GM23338 (cell line): ENCODE measurements at places on chromosomes 1 and 21. TPM values are rescaled to one million over a fixed set of nuclear protein-coding genes. Genes with fewer than 3 reads are reported as not detected.

DNA sequence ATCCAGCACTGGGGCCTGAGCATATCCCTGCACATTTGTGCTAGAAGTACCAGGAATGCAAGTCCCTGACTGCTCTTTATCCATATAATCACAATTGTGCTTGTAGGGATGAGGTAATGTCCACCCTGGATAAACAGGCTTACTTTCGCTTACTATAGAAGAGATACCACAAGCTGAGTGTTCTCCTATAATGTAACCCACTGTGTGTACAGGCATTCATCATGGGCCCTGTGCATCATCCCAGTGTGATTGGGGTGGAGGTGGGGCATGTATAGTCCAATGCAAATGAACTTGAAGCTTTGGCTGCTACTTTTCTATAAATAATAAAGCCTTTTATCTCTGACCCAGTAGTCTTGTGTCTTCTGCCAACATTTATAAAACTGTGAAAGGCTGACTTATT is 69.3 kb downstream of the MAN1A2 start:
- no peak for DNase-seq

GRCh38 chr1:7755448-7755847 is 15.6 kb upstream of the VAMP3 start:
- DNase-seq = peak; percentile 65

DNA sequence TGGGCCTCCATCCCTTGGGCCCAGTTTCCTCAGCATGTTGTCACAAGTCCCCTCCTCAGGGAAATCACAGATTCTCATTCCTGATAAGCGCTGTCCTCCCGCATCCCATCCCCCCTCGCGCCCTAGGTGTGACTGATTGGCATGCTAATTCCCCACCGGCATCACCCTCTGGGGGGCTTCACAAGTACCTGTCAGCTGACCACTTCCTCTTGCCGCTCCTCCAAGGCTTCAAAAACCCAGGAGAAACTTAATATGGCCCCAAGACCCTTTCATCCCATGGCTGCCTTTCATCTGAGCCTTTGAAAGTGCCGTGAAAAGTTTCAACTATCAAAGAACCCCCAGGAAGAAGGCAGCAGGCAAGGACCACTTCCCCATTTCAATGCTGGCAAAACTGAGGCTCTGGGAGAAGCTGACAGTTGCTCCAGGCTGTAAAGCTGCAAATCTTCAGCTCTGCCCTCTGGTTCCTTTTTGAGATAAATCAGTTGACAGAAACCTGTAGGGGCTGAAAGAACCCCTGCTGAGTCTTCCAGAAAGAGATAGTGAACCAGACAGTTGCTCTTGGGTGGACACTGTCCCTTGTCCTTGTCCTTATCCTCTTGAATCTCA is 12.8 kb upstream of the MIXL1 start:
- DNase-seq = peak; percentile 60

DNA sequence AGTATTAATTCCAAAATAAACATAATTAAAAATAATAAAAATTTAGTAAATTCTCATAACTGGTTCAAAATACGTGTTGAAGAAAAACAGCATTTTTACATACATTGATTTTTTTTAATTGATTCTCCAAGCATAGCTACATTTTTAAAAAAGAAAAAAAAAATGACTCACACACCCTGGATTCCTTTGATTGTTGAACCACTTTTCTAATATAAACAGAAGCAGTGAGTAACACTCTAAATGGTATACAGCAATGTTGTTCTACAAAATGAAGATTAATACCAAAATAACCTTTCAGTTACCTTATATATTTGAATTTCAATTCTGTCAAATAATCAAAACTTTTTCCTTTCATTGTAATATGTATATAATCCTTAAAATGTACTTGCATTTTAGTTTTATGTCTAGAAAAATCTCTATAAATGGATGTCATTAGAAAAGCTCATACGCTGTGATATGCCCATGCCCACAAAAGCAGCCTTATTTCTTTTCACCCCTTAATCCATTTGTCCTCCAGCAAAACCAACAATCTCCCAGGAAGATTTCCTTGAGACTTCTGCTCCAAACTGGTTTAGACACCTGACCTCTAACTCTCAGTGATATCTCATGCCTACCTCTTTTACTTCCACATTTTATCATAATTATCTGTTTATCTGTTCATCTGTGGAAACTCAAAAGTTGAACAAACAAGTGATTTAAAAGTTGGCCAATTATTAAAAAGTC is 246.4 kb upstream of the NR5A2 start:
- DNase-seq = no peak

- no peak for DNase-seq
Measured at GRCh38 chr1:178328728-178329127, 168.0 kb downstream of the CLEC20A start.

DNA sequence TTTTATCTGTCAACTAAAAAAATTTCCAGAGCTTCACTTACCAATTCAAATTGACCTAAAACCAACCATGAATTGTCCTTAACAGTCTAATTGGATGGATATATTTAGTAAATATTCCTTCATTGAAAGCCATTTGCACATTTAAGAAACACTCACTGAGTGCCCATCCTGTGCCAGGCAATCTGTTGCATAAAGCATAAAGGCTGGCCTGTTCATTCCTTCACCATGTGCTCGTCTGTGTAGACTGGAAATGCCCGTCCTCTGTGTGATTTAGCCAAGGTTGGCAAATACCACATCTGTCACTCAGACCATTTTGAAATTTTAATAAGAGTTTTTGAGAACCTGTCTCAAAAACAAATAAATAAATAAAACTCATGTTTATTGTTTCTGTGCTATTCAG is 57.1 kb downstream of the ZNF684 start:
- DNase-seq = no peak

GRCh38 chr1:93186667-93187066 is 6.1 kb downstream of the CCDC18 start:
- no peak for DNase-seq

- peak; percentile 93 for DNase-seq
Measured at GRCh38 chr1:6259491-6260362, 1.2 kb downstream of the GPR153 start.

GRCh38 chr1:81894867-81895266 is 94.1 kb downstream of the ADGRL2 start:
- no peak for DNase-seq

- peak; percentile 91 for DNase-seq
Measured at GRCh38 chr21:44761011-44761729, 40.5 kb downstream of the UBE2G2 start.

DNA sequence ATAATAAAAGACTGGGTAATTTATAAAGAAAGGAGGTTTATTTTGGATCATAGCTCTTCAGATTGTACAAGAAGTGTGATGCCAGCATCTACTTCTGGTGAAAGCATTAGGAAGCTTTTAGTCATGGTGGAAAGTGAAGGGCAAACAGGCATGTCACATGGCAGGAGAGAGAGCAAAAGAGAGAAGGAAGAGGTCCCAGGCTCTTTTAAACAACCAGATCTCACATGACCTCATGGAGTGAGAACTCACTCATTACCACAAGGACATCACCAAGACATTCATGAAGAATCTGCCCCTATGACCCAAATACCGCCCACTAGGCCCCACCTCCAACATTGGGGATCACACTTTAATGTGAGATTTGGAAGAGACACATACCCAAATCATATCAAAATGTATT is 10.0 kb downstream of the RPTN start:
- DNase-seq = no peak

DNA sequence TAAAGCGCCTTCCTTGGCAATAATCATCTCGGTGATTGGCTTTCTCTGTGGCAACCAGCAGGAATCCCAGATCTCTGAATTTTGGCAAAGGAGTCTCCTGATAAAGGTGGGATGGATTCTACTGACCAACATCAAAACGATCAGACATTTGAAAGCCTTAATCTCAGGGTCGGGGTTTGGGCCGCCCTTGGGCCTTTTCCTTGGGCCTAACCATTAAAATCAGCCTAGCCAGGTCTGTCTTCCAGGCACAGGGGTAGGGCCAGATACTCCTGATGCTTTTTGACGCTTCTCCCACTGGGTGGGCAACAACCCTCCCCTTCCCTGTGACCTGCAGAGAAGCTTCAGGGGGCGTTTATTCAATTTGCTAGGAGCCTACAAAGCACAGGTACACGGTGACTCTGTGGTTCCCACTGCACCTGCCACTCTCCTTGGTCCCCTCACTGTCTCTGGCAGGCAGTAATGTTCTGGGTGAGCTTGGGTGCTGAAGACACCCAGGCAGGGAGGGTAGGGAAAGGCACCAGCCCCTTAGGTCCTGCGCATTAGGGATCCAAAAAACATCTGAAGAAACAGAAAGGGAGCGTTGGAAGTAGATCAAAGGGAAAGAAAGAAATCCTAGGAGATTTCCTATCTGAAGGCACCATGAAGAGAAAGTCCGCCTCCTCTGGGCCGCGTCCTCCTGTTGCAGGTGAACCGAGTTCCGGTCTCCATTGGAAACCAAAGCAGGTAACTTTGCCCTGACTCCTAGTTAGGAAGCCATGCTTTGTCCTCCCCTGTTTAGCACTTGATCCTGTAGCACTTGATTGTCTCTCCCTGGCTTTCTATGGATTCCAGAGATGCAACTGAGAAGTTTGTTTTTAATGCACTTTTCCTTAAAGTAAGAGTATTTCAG is 12.3 kb downstream of the RNU1-2 start:
- peak; percentile 77 for DNase-seq

Gene CHIA
- not detected in 2 replicates for total RNA-seq

Gene MX2
- total RNA-seq = 8.1 and 9.2 TPM in 2 replicates

GRCh38 chr1:152519851-152520250 is 5.6 kb downstream of the CRCT1 start:
- DNase-seq = no peak

DNA sequence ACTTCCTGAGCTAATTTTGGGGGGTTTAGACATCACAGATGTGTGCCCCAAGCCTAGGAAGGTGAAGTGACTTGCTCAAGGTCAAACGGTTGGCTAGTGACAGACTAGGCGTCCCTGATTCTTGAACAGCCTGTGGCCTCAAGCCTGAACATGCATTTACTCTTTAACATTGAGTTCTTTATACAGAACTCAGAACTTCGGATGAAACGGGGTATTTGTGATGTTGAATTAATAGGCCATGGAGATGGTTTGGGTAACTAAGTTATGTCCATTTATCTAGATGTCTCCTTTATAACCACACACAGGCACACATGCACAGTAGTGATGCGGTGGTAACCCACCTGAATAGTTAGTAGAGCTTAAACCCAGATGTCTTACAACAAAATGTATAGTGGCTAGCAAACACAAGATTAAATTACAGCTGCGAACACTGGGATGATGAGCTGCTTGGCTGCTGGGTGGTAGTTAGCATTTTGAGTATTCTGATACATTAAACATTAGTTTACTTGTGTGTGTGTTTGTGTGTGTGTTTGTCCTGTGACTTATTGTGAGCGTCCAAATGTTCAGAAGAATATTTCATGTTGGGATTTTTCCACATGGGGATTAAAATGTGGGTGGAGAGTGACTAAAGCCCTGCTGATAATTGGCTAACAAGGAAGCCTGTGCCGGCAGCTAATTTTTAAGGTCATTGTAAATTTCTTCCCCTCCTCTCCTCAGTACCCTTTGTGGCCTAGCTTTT is 2.3 kb downstream of the ATP1A1 start:
- DNase-seq = no peak

- no peak for DNase-seq
Measured at GRCh38 chr1:154808909-154809262, 61.2 kb downstream of the KCNN3 start.

DNA sequence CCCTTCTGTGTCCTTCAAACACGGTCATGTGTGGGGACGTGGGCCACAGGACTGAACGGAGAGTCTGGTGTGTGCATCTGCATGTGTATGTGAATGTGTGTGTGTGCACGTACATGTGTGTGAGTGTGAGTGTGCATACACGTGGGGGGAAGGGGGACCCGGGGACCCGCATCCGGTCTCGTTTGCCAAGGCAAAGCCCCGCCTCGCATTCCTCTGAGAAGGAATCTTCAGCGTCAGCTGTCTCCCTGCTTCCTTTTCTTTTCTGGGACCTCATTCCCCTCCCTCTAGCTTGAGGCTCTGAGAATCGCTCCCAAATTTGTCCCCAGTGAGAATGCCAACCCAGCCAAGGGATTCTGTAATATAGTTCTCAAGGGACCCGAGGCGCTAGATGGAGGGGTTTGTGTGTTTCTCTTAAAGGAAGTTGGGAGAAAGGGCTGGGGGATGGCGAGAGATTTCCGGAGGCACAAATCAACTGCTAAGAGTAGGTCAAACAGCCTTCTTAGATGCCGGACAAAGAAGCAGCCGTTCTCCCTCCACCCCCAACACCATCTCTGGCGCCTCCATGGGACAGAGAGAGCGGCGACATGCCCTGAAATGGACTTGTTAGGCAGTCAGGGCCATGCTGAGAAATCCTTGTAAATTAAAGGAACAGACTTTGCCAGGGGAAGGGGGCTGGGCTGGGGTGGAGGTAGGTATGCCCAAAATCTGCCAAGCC is 6.6 kb downstream of the IFFO2 start:
- peak; percentile 72 for DNase-seq

Gene FCRL5
- total RNA-seq = 2.8 and 3.1 TPM in 2 replicates

DNA sequence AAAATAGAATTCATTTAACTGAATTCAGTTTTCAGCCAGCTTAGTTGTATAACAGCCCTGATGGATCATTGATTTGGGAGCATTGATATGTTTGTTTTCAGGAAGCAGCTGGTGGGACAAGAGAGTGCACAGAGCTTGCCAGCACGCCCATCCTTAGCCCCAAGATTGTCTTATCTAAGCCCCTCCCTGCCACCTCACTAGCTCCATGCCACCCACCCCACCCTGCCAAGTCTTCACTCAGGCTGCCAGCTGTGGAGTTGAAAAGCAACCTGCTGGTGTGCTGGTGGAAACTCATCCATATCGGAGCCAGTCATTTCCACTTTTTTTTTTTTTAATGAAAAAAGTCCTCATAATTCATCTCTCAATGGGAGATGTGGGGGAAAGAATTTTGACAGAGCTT is 11.8 kb downstream of the KIRREL1 start:
- DNase-seq = no peak

Gene CBR3
- total RNA-seq = 4.0 and 4.6 TPM in 2 replicates

Gene SZT2
- 11.8 and 16.1 TPM in 2 replicates for total RNA-seq

- DNase-seq = no peak
Measured at GRCh38 chr21:32507342-32507919, 77.9 kb downstream of the TCP10L start.

DNA sequence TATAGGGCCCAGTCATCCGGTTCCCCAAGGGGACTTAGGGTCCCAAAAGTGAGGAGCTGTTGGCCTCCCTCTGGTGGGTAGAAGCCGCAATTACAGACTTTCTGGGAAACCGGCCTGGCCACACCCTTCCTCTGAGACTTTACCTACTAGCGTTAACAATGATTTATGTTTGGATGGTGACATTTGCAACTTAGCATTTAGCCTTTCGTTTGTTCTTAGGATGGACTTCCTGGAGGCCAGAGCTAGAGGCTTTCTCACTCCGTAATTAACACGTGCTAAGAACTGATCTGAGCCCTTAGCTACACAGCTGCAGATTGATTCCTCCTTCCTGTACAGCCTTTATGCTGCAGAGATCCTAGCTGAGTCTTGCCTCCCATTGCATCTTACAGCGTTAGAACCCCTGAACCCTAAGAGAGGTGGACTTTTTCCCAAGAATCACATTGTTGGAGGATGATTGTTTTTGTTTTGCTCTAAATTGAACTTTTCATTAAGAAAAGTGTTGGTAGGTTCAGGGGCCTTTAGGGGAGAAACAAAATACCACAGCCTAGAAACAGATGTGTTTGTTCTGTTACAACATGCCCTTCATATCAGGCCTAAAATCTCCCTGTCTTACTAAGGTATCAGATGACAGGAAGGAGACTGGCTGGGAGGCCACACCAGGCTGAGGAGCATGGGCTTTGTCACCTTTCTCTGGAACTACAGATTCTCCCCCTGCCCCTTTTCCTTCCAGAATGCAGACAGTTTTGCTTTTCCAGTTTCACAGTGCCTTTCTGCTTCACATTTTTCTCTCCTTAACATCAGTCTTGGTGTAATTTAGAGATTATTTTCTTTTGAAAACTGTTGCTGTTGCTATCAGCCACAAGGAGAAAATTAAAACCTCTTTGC is 1.9 kb downstream of the S100A11 start:
- DNase-seq = peak; percentile 90
